ENCODE measurements at places on chromosomes 5 and 9.

DNA sequence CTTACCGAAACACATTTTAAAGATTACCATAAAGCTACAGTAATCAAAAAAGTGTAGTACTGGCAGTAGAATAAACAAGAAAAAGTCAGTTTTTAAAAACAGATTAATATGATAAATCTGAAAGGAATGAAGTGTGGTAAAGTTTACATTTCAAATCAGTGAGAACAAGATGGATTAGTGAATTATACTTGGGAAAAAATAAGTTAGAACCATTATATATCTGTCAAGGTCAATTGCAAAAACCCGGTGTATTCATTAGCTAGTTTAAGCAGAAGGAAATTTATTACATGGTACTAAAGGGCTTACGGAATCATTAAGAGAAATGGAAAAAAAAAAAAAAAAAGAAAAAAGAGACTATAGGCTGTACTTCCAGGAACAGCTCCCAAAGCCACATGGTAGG, 164.3 kb downstream of the MUSK start:
- no peak for DNase-seq

DNA sequence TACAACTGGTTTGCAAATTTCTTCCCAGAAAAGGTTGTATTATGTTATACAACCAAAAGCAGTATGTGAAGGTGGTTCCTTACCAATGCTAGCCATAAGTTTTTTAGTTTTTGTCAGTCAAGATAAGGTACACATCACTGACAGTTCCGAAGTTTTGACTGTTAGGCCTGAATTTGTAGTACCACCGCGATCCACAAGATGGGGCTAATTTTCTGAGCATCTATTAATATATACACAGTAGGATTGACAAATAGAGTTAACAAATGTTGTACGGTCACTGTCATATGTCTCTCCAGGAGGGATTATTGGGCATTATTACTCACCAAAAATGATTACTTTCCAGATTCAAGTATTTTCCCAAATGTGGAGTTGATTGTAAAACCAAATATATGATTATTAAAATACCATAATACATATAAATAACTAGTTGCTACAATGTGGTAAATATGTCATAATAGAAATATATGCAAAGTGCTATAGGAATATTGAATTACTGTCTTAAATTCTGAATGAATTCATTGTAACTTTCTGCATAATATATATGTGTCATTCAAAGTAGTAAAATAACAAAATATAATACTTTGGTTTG, 28.4 kb upstream of the LRRC19 start:
- peak; percentile 52 for DNase-seq

DNA sequence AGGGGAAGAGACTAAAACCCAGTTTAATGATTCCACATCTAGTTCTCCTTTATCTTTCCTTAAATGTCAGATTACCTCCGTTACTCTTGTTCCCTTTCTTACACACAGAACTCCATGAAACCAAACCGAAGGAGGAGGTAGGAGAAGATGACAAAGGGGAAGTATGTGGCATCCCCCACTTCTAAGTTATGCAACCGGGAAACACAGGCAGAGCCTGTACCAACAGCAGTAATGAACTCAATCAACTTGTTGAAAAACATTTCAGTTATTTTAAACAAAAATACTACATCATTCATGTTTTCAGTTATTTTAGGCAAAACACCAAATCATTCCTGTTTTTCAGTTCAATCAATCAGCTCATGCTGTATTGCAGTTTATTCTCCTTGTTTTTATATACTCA, 101.8 kb downstream of the PCSK1 start:
- no peak for DNase-seq

GRCh38 chr9:13586587-13587374, 307.3 kb upstream of the MPDZ start:
- no peak for DNase-seq

DNA sequence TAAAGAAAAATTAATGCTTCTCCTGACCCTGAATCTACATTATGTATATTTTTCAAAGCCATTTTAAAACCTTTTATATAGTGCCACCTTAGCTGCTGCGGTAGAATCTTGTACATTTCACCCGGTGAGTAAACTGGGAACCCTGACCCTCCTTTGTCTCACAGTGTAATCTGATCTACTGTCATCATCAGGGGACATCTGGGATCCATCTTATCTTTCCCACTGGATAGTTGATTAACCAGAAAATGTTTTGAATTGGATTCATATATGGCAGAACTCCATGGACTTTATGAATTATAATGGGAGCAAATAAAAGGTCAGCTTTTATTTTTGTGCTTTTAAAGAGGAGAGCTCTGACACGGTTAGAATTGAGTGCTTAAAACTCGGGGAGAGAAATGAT, 95.0 kb downstream of the ADAMTSL1 start:
- DNase-seq, result no peak

- no peak for DNase-seq
Observed at GRCh38 chr5:72633649-72634048, 126.4 kb upstream of the ZNF366 start.

DNA sequence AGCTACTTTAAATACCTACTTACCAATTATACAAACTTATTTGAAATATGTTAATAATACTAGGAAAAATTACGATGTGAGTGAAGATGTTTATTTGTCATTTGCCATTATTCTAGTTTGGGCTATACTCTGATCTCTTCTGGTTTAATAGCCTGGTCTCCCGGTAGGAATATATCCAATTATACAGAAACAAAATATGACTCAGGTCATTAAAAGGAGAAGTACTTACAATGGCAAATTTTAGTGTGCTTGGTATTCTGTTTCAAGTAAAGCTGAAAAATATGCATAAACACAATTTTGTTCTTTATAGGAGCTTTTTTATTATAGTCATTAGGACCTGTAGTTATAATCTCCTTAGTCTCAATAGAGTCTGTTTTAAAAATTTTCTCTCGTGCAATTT, 176.8 kb downstream of the SLCO4C1 start:
- DNase-seq, result no peak

- peak; percentile 50 for DNase-seq
Observed at GRCh38 chr9:95425910-95426551, 90.7 kb downstream of the PTCH1 start.

DNA sequence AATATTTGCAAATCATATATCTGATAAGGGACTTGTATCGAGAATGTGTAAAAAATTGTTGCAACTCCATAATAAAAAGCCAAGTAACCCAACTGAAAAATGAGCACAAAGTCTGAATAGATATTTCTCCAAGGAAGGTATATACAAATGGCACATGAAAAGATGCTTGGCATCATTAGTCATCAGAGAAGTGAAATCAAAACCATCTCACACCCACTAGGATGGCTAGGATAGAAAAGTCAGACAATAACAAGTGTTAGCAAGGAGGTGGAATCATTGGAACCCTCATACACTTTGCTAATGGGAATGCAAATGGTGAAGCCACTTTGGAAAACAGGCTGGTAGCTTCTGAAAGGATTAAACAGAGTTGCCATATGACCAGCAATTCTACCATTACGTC, 182.7 kb downstream of the ERCC6L2 start:
- DNase-seq, result no peak

DNA sequence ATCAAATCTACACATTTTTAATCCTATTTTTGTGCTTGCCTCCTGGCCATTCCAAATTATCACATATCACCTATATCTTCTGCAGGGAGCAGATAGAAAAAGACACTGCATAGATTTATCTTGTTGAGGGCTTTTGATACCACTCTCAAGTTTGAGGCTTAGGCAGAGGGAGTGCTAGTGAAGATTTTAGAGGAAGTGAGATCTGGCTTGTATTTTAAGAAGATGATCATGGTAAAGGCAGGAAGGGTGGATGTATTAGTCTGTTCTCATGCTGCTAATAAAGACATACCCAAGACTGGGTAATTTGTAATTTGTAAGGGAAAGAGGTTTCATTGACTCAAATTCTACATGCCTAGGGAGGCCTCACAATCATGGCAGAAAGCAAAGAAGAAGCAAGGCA, 220.9 kb upstream of the TUT7 start:
- DNase-seq, result no peak

GRCh38 chr5:125367702-125368101, 621.3 kb upstream of the ZNF608 start:
- no peak for DNase-seq

GRCh38 chr5:68762201-68762600, 331.6 kb upstream of the SLC30A5 start:
- no peak for DNase-seq

- no peak for DNase-seq
Observed at GRCh38 chr5:434443-435146, 8.4 kb upstream of the EXOC3 start.

DNA sequence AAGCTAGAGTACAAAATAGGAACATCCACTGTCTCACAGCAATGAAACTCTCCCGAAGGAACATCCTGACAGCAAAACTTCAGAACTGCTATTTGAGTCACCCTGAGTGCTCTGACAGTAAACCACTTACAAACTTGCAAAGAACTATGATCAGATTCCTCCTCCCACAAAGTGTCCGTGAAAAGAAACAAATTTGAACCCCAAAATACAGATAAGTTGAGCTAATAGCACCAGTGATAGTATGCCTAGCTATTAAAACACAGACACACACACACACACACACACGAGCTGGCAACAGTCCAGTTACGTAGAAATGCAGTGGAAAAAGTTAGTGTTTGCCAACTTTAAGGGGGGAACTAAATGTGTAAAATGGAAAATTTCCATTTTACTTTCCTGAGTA, 3.1 kb upstream of the GLIS3 start:
- DNase-seq, result no peak

- DNase-seq, result no peak
Observed at GRCh38 chr9:131288217-131288616, 1.3 kb upstream of the PLPP7 start.

GRCh38 chr9:79028101-79028500, 543.7 kb upstream of the TLE4 start:
- DNase-seq, result no peak

- peak; percentile 71 for DNase-seq
Observed at GRCh38 chr5:95644351-95645042, 2.1 kb upstream of the RFESD start.

GRCh38 chr9:116589392-116590354, 97.4 kb upstream of the TRIM32 start:
- peak; percentile 76 for DNase-seq

DNA sequence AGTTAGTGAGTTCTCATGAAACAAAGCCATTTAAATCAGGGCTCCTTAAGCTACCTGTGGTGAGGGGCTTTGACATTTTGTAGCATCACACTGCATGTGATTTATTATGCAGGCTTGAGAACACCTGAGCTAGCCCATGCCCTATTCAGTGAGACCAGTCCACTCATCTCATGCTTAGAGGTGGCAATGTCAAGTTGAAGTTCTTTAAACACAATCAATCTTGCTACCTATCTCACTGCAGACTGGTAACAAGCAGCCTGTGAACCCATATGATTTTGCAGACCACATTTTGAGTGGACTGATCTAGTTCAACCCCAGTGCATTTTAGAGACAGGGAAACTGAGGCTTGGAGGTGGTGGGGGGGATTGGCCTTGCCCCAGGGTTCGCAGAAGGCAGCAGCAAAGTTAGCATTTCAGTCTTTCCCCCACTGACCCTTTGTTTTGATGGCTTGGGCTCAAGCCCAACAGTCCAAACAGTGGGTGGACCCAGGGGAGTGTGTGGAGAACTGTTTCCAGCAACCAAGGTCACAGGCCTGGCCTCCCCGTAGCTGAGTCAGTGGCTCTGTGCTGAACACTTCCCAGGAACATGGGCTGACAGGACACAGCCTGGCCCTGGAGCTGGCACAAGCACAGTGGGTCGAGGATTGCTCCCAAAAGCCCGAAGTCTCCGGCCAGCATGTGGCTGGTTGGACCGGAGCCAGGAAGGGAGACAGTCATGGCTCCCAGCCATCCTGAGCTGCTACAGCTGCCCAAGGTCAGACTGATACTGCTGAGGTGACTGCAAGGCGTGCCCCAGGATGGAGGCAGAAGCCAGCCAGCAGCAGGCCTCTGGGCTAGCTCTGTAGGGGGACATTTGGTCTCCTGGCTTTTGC, 95.3 kb downstream of the RGS3 start:
- DNase-seq, result no peak

DNA sequence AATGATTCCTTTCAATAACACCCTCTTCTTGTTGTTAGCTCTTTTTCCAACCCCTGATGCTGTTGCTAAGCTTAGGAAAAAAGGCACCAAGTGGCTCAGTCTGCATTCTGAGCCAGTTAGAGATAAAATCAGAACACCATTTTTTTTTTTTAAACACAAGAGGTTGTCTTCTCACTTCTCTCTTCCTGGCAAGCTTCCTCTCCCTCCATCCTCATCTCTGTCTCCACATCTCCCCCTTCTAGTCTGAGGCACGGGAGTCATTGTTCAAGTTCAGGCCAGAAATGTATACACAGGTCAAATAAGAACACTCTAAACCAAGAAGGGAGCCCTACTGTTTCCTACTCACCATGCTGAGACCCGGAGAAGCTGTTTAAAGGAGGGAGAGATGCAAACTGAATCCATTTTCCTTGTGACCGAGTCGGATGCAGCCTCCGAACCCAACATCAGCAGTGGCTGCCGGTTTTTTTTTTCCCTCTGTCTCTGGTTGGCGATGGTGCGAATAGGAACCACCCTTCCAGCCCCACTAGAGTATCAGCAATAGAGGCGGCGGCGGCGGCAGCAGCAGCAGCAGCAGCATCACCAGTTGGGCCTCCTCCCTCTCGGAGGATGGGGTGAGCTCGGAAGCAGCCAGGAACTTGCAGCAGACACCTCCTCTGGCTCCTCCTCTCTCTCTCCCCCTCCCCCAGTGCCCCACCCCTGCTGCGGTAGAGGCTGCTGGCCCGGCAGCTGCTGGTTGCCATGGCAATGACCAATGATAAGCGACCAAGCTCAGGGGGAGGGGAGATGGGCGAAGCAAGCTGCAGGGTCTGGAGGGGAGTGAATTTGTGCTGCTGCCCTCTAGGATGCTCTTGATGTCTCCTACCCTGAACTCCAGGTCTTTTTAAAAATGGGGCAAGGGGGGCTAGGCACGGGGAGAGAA, at the start of gene JAKMIP2:
JAKMIP2 (minus strand) TSS at position 619 of the 919 bp plus-strand sequence. CDS start 110,922 bp downstream, outside the sequence.
- DNase-seq, result peak; percentile 59

DNA sequence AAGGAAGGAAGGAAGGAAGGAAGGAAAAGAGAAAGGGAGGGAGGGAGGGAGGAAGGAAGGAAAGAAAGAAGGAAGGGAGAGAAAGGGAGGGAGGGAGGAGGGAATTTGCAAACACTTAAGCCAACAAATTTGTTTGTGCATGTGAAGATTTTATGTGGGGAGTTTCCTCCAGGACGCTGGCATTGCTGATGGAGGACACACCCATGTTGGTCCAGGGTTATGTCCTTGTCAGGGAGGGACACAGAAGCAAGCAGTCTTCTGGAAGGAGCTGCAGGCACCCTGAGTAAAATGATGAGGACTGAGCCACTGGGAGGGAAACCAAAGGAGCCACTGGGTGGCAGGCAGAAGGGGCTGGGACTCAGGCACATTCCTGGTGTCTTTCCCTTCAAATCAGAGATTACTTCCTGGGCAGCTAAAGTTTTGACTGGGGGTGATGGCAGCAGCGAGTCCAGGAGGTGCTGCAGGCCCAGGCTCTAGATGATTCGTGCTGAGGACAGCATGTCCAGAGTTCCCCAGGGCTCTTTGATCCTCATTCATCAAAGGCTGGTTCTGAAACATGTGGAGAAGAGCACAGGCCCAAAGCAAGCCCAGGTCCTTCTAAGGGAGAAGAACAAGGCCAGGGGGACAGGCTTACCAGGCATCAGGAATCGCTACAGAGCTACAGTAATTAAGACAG, 109.2 kb downstream of the PAX5 start:
- no peak for DNase-seq

GRCh38 chr5:97844797-97845196, 661.8 kb upstream of the RIOK2 start:
- no peak for DNase-seq
